Activated T-helper 17 cell treated with anti-CD3 and anti-CD28 coated beads, Interleukin-2, amount 50 U/mL, for 72 hours (primary cell): ENCODE measurements at places on chromosomes 7 and 10. TPM values are rescaled to one million over a fixed set of nuclear protein-coding genes. Genes with fewer than 3 reads are reported as not detected.

DNA sequence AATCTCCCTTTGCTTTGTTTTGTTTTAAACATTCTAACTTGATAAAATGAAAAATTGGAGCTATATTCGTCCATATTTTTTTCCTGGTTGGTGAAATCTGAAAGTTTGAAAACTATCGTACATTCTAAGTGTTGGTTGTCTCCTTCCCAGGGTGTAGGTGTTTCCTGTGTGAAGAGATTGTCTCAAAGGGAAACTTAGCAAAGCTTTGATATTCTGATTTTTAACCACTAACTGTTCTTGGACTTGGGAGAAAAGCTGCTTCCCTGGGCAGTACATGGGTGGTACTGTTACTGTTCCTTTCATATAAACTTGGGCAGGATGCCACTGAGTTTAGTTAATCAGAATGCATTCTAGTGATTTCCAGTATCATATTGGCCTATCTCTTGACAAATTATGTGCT lies 253.5 kb upstream of the LRGUK start:
- ATAC-seq, result peak; percentile 58

The EGFR gene
- total RNA-seq, result 0.02 TPM

The SFR1 gene
- total RNA-seq, result 12.4 TPM

The CALML5 gene
- total RNA-seq, result not detected

The FLNC gene
- 0.02 TPM for total RNA-seq

GRCh38 chr7:39829028-39829427 lies 121.0 kb upstream of the CDK13 start:
- ATAC-seq, result no peak

DNA sequence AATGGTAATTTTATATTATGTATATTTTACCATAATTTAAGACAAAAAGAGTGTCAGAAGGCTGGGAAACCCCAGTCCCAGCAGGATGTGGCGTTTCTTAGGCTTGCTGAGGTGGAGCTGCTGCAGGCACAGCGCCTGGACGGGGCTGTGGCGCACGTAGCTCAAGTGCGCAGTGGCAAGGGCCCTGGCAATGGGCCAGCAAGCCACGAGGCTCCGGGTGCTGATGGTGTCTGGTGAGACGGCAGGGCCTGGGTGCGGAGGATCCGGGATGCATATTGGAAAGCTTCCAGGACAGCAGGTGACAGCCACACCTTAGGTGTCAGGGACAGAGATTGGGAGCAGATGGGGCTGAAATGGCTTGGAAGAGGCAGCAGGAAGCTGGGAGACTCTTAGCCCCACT lies 37.2 kb downstream of the CLEC2L start:
- ATAC-seq, result no peak

The AKR1D1 gene
- total RNA-seq, result not detected

GRCh38 chr7:128052404-128052803 lies 21.2 kb upstream of the LRRC4 start:
- ATAC-seq, result no peak

DNA sequence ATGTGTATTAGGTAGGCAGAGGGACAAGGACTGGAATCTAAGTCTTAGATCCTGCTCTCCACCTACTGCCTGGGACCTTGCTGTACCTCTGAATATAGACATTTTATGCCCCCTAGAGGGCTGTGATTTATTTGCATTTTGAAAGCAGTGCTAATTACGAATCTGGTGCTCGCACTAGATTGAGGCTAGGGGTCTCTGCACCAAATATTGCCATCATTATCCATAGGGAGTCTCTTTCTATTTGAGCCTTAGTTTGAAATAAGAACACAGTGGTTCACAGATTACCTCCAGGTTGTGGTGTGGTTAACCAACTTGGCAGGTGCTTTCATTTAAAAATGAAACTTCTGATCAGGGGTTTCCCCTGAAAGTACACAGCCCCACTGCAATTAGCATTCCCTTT lies 41.8 kb downstream of the CNNM1 start:
- ATAC-seq, result peak; percentile 45

The COL13A1 gene
- total RNA-seq, result not detected

The CYP2C19 gene
- total RNA-seq, result 0.16 TPM

DNA sequence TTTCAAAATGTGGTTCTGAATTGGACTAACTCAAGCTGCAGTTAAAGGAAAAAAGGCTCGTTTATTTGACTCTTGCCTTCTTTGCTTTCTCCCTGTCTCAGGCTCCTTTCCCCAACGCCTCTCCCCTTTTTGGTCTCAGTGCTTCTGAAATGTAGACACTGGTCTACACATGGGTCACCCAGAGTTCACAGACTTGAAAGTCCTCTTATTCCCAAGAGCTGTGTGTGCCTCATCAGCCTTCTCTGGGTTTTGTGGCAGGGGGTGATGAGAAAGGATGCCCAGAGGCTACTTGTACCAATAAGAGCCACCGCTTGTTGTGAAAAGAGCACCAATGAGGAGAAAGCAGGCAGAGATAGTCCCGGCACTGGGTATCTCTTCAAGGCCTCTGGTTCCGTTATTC lies 125.7 kb downstream of the BICC1 start:
- ATAC-seq, result no peak

DNA sequence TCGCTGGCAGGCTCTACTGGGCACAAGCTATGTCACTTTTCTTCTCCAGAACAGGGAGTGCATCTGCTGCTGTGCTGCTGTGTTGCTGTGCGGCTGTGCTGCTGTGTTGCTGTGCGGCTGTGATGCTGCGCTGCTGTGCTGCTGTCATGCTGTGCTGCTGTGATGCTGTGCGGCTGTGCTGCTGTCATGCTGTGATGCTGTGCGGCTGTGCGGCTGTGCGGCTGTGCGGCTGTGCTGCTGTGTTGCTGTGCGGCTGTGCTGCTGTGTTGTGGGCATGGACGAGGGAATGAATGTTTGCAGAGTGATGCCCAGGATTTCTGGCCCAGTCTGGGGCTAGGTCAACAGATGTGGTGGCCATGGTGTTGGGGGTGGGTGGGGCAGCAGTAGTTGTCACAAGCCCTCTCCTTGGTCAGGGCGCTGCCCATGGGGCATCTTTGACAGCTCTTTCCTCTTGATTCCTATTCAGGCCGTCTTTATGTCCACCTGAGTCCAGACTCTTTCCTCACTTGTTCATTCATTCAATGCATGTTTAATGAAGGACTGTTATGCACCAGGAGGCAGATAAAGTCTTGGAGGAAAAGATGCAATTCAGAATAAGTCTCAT lies 55.6 kb downstream of the C10orf120 start:
- ATAC-seq, result no peak

The MPP7 gene
- 2.9 TPM for total RNA-seq

GRCh38 chr10:77348082-77348481 lies 289.5 kb downstream of the KCNMA1 start:
- ATAC-seq, result no peak

- no peak for ATAC-seq
Measured at GRCh38 chr10:59830601-59831259, 75.6 kb downstream of the CCDC6 start.

- ATAC-seq, result peak; percentile 40
Measured at GRCh38 chr10:436911-437665, 252.4 kb downstream of the DIP2C start.

The STEAP1B gene
- not detected for total RNA-seq

The CCDC172 gene
- not detected for total RNA-seq

- no peak for ATAC-seq
Measured at GRCh38 chr7:158322616-158323530, 264.8 kb downstream of the PTPRN2 start.

DNA sequence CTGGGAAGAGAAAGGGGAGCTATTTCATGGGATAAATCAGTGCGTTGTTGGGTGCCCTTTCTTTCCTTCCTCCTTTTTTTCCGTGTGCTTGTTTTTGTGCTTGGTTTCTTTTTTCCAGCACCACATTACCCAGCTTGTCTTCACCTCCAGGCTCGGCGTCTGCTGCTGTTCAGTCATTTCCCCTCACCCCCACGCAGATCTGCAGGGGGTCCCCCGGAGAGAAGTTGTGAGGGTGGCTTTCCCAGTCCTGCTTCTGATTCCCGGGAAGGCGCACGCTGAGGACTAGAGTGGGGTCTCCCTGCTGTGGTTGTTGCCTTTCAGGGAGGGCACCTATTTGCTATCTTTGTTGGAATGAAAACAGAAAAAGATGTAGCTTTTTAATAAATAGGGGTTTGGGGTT lies 1.6 kb downstream of the CAMK1D start:
- no peak for ATAC-seq

DNA sequence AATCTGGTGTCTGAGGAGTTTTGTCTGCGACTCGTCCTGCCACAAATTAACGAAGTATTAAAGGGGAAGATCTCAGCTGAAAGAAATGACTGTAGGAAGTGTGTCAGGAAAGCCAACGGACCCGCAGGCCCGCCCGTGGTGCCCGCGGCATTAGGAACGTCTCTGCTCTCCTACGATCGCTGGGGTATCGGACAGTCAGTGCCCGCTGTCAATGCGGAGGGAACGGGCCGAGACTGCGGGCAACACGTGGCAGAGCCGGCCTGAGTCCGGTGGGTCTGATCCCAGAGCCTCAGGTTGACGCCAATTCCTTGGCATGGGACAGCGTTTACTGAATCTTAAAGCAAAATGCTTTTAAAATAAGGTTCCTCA lies 128.7 kb downstream of the KBTBD2 start:
- no peak for ATAC-seq

DNA sequence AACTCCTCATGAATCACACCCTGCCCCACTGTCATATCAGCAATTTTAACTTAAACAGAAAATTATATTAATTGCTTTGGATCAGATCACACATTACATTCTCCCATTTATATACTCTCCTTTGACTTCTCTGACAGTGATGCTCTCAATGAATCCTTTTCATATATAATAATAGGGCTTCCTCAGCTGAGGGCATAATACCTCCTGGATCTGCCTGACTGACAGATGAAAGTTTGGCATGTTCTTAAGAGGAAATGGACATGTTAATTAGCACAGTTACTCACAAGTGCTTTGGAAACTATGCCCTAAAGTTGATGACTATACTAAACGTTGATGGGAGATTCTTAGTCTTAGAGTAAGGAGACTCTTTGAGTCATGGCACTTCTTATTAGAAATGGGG lies 478.2 kb upstream of the LRRN3 start:
- no peak for ATAC-seq

DNA sequence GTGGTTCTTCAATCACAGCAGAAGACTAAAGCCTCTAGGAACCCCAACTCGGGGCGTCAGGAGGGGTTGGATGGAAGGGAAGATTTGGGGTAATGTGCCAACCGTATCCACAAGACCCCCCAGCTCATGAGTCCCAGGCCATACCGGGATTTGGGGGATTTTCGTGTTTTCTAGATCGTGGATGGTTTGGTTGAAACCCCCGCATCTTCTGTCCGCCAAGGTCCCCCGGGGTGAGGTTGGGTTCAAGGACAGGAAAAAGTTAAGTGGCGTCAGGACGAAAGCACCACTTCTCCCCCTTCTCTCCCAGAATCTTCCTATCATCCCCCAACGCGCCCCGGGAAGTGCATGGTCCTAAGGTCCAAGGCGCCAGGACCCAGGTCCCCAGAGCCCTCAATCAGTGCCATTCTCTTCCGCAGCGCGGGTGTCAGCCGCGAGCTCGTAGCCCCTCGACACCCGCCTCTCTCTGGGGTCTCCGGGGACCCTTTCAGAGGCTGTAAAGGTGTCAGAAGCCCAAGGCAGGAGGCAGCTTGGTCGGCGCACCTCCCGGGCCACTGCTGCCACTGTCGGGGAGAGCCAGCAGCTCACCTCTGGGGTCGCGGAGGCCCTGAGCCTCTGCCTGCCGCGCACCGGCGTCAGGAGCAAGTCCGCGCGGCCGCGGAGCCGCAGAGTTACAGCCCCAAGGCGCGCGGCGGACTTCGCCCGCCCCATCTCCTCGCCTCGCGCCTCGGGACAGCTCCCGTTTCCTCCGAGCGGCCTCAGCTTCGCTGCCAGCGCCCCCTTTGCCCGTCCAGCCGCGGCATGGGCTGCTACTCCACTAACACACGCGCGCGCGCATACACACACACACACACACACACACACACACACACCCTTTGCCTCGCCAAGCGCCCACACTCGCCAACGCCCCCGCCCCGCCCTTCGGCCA lies 1.5 kb downstream of the MKX start:
- ATAC-seq, result no peak

DNA sequence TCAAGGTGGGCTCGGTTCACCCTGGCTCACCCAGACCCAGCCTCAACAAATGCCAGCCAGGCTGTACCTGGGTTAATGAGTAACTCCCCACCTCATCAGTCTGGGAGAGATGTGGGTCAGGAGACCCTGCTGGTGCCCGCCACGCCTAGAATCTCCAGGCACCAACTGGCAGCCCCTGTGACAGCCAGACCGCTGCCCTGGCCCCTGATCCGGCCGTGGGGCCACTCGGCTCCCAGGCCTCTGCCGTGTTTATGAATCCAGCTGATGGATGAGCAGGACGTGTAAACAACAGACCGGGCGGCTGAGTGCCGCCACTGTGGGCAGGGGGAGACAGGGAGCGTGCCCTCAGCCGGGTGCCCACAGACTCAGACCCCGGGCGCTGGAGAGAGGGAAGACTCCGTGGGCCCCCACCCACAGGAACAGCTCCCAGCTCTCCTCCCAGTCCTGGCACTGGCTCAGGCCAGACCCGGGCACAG lies 34.0 kb upstream of the PDGFA start:
- no peak for ATAC-seq

The ATOH7 gene
- not detected for total RNA-seq

DNA sequence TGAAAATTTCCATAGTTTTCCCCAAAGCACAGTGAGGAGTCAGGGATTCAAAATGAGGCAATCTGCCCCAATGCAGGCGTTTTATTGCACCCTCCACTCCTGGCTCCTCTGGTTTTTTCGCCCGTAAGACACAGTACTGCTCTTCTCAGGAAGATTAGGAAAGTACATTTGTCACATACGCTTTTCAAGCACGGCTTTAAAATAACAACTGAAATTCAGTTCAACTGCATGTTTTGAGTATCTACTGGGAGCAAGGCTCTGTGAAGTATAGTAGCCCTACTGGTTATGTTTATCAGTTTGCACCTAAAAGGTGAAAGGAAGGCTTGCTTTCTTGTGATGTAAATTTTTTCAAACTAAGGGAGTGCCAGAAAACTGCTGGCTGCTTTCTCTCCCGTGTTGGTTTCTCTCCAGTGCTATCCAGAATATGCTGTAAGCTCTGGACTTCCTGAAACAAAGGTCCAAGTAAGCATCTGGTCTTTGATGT lies 1.9 kb upstream of the SGMS1 start:
- no peak for ATAC-seq

GRCh38 chr10:16673443-16673842 lies 143.8 kb downstream of the RSU1 start:
- ATAC-seq, result no peak

GRCh38 chr10:44316187-44316921 lies 68.5 kb downstream of the CXCL12 start:
- ATAC-seq, result peak; percentile 60

DNA sequence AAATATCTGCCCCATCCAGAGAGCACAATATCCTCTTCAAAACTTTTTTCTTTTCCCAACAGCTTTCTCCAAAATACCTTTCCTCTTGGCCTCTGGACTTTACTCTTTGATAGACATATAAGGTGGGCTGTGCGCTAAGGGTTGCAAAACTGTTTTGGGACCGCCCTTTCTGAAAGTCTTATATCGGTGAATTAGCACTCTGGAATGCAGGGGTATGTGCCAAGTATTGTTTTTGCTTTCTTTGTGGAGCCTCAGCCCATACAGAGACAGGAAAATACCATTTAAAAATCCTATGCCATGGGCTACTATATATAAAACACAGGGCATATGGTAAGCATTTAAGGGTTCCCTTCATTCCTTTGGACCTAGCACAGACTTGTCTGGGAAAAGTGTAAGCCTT lies 37.7 kb downstream of the PPP1R17 start:
- no peak for ATAC-seq

GRCh38 chr7:154855366-154855765 lies 147.6 kb downstream of the PAXIP1 start:
- ATAC-seq, result no peak

GRCh38 chr10:43606323-43607198 lies at the start of gene ZNF485:
TSS of gene ZNF485 (plus strand) at chr10:43606438. CDS start at chr10:43607051, 613 bp downstream.
- ATAC-seq, result peak; percentile 97

The TMEM139 gene
- total RNA-seq, result 0.86 TPM
